ENCODE measurements at places on chromosomes 11 and 22.

DNA sequence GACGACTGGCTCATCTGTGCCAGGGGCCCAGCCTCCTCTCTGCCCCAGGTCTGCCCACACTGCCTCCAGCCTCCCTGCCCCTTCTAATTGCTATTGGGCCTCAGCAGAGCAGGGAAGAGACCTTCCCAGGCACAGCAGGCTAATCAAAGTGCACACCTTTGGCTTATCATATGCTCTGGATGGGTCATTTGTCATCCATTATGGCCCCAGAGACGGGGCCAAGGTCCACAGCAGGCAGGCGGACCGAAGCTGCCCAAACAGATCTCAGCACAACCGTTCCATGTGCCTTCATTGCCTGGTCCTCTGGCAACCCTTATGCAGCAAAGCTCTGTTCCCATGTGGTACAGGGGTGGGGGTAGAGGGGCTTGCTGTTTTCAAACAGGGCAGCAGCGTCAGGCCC lies 66.6 kb downstream of the TP53I11 start:
- H3K27me3 ChIP-seq, result no peaks in the 10 kb centered on the region
- H3K36me3 ChIP-seq, result no peaks in the 10 kb centered on the region
- H3K4me3 ChIP-seq, result no peak overlapping the region
- DNase-seq, result no peak
- H3K27ac ChIP-seq, result no peak overlapping the region

DNA sequence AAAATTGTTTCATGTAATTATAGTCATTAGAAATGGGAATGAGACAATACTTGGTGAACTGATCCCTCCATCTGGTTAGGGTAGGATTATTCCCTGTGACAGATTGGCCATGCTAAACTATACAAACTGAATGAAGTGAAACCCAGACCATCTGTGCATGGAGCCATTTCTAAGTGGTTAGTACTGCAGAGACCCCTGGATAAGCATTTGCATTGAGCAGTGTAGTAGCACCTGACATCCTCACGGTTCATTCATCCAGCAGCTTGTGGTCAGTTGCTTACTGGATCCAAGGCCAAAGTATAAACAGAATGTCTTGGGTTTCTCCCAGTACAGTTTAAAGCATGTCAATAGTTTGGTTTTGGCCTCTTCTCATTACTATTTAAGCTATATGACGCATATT lies 93.8 kb upstream of the ARHGAP42 start:
- H3K36me3 ChIP-seq, result no peaks in the 10 kb centered on the region
- H3K4me3 ChIP-seq, result no peak overlapping the region
- no peak for DNase-seq
- no peaks in the 10 kb centered on the region for H3K27me3 ChIP-seq

DNA sequence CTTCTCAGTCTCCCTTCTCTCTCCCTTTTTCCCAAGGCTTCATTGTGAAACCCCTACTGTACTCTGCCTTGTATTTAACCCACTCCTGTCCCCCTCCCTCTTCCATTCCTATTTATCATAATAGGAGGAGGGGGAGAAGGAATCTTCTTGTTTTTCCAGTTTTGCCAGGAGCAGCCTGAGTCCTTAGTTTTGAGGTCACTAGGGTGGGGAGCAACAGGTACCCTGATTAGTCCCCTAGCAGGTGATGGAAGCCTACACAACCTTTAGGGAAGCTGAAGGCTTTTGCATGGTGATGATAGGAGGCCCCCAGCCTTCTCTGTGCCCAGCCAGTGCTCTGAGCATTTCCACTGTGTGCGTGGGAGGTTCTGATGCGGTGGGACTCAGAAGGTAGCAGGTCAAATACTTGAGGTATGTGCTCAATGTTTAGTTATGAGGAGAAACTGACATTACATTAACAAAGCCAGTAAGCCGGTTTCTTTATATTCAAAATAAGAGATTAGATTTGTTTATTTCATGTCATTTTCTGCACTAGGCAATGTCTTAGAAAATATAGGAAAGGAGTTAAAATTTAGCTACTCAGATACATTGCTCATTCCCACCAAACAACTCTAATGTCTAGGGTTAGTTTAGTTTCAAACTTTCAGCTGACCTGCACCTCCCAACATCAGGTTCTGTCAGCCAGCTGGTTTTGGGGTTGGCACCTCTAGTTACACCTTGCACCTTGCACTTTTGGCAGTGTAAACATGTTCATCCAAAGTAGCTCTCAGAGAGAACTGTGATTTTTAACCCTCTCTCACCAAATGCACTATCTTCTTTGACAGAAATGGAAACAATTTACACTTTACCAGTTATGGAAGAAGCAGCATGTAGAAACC lies 26.0 kb downstream of the PARVA start:
- no peak for DNase-seq
- H3K27me3 ChIP-seq, result peaks cover 3% of the 10 kb centered on the region
- H3K27ac ChIP-seq, result no peak overlapping the region
- H3K4me1 ChIP-seq, result no peaks in the 10 kb centered on the region
- no peak overlapping the region for H3K4me3 ChIP-seq

GRCh38 chr11:71065841-71066240 lies 186.5 kb downstream of the SHANK2 start:
- no peak for DNase-seq
- H3K4me1 ChIP-seq, result no peaks in the 10 kb centered on the region
- no peaks in the 10 kb centered on the region for H3K36me3 ChIP-seq
- no peak overlapping the region for H3K27ac ChIP-seq
- H3K4me3 ChIP-seq, result no peak overlapping the region

GRCh38 chr11:117413616-117414015 lies 86.0 kb downstream of the CEP164 start:
- H3K36me3 ChIP-seq, result peaks cover 4% of the 10 kb centered on the region
- H3K27me3 ChIP-seq, result no peaks in the 10 kb centered on the region
- no peak overlapping the region for H3K27ac ChIP-seq
- no peak overlapping the region for H3K4me3 ChIP-seq

DNA sequence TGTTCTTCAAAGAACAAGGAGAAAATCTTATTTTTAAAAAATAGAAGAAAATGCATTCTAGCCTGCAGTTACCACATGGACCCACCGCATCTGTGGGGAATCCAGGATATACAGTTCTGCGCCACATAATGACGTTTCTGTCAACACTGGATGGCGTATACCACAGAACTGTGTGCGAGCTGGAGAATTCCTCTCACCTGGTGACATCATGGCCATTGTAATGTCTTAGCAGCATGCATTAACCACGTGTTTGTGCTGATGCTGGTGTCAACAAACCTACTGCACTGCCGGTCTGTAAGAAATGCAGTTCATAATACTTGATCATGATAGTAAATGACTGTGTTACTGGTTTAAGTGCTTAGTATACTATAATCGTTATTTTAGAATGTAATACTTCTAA lies 174.7 kb downstream of the TBC1D22A start:
- H3K4me3 ChIP-seq, result no peak overlapping the region
- H3K36me3 ChIP-seq, result peaks cover 7% of the 10 kb centered on the region

- H3K27ac ChIP-seq, result no peak overlapping the region
- peaks cover 12% of the 10 kb centered on the region for H3K4me1 ChIP-seq
- H3K27me3 ChIP-seq, result peaks cover 13% of the 10 kb centered on the region
- H3K36me3 ChIP-seq, result no peaks in the 10 kb centered on the region
- no peak for DNase-seq
- no peak overlapping the region for H3K4me3 ChIP-seq
Observed at GRCh38 chr11:122584670-122585069, 70.9 kb upstream of the UBASH3B start.

- H3K36me3 ChIP-seq, result no peaks in the 10 kb centered on the region
- no peaks in the 10 kb centered on the region for H3K4me1 ChIP-seq
- H3K4me3 ChIP-seq, result no peak overlapping the region
- H3K27me3 ChIP-seq, result no peaks in the 10 kb centered on the region
- no peak overlapping the region for H3K27ac ChIP-seq
- no peak for DNase-seq
Observed at GRCh38 chr11:115869780-115870431, 365.7 kb upstream of the CADM1 start.

DNA sequence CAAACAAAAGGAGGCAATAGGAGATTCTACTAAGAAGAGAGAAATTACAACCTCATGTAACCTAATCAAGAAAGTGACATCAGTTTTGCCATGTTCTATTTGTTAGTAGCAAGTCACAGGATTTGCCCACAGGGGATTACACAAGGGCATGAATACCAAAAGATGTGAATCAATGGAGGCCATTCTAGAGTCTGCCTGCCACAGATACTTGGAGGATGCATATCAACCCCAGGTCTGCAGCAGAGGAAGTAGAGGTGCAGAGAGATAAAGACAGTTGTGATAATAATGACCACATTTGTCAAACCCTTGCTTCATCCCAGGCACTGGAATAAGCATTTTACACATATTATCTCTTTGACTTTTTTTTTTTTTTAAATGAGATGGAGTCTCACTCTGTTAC lies 2.4 kb upstream of the ASCC2 start:
- H3K36me3 ChIP-seq, result peaks cover 11% of the 10 kb centered on the region
- H3K4me3 ChIP-seq, result no peak overlapping the region
- peaks cover 29% of the 10 kb centered on the region for H3K4me1 ChIP-seq
- DNase-seq, result no peak
- H3K27ac ChIP-seq, result no peak overlapping the region

- no peaks in the 10 kb centered on the region for H3K36me3 ChIP-seq
- DNase-seq, result no peak
- H3K4me3 ChIP-seq, result no peak overlapping the region
- H3K27me3 ChIP-seq, result no peaks in the 10 kb centered on the region
- peaks cover 6% of the 10 kb centered on the region for H3K4me1 ChIP-seq
Observed at GRCh38 chr22:43099095-43099494, 9.9 kb upstream of the TTLL1 start.
